ENCODE measurements at places on chromosomes 3 and 15. TPM values are rescaled to one million over a fixed set of nuclear protein-coding genes. Genes with fewer than 3 reads are reported as not detected.

Gene GREM1
- 2.2 TPM for total RNA-seq

GRCh38 chr3:128794067-128794768, 68.2 kb downstream of the RAB7A start:
- DNase-seq, result no peak

GRCh38 chr3:4413467-4413866, 53.6 kb downstream of the SUMF1 start:
- no peak for DNase-seq

Gene CIB1
- total RNA-seq, result 48.3 TPM

Gene CYP1A2
- not detected for total RNA-seq

DNA sequence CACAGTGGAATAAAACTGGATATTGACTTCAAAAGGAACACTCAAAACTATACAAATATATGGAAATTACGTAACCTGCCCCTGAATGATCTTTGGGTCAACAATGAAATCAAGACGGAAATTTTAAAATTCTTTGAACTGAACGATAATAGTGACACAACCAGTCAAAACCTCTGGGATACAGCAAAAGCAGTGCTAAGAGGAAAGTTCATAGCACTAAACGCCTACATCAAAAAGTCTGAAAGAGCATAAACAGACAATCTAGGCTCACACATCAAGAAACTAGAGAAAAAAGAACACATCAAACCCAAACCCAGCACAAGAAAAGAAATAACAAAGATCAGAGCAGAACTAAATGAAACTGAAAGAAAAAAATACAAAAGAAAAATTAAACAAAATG, 46.6 kb downstream of the DNAAF4 start:
- no peak for DNase-seq

GRCh38 chr15:95119041-95119610, 887.8 kb downstream of the MCTP2 start:
- no peak for DNase-seq

DNA sequence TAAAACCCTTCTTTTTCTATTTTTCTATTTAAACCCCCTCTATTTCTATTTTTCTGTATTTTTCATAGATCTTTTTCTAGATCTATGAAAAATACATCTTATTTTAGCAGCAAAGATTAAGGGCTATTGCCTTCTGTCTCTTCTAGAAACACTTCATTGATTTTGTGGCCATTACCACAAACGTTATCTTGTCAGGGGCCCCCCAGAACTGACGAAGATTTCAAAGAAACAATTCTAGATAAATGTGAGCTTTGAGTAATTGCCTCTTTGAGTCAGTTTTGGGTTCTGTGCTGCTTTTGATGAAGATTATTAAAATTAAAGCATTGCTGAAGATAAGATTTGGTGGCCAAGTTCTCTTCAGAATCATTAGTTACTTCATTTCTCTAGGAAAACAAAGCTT, 279.6 kb upstream of the PEX5L start:
- no peak for DNase-seq

- DNase-seq, result no peak
Measured at GRCh38 chr3:157116017-157116416, 43.9 kb downstream of the CCNL1 start.

Gene MEX3B
- total RNA-seq, result 0.94 TPM

- DNase-seq, result no peak
Measured at GRCh38 chr3:36227980-36228379, 152.3 kb upstream of the STAC start.
